ENCODE measurements at places on chromosomes 4 and X.

- DNase-seq: no peak
Measured at GRCh38 chr4:159977907-159978617, 875.2 kb downstream of the RAPGEF2 start.

GRCh38 chrX:733961-734360, 103.4 kb downstream of the SHOX start:
- no peak for DNase-seq

DNA sequence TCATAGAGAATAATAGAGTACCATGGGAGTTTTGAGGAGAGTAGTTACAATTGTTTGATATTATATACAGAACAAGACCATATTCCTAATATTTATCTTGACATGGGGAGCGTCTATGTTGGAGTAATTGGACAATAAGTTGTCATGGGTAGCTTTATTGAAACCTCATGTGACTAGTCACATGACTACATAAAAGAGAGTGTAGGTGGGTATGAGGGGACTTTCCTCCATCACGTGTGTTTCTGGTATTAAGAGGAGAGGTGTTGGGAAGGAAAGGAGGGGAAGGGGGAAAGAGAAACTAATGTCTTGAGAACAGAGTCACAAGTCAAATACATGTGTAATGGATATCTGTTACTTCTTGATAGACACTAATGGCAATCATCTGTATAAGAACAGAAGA, 33.1 kb downstream of the PDLIM5 start:
- DNase-seq: no peak

- no peak for DNase-seq
Measured at GRCh38 chr4:6618386-6619115, 21.9 kb upstream of the MRFAP1 start.

GRCh38 chrX:13091111-13091765, 46.8 kb upstream of the FAM9C start:
- DNase-seq: no peak
